ENCODE measurements at places on chromosomes 11 and 22.

- DNase-seq: no peak
These were observed 1.8 kb upstream of the RAB3IL1 start for GRCh38 chr11:61918938-61919704.

DNA sequence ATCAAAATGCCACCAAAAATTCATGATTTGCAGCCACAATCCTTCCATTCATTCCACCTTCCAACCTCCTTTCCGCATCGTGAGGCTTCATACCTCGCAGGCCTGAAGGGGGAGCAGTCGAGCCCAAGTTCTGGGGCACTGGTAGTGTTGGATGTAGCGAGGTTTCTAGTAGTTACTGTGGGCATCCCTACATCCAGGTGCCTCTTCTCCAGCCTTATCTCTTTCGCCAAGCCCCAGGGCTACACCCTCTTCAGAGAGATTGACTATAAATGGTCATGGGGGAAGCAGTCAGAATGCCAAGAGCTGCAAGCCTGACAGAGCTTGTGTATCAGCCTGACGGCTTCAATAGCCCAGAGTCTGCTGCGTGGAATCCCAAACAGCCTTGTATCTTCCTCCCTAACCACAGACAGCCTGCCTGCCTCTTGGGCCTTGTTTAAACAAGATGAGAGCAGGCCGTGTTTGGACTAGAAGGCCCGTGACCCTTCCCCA is 28.9 kb downstream of the CLMP start:
- DNase-seq: peak; percentile 51

DNA sequence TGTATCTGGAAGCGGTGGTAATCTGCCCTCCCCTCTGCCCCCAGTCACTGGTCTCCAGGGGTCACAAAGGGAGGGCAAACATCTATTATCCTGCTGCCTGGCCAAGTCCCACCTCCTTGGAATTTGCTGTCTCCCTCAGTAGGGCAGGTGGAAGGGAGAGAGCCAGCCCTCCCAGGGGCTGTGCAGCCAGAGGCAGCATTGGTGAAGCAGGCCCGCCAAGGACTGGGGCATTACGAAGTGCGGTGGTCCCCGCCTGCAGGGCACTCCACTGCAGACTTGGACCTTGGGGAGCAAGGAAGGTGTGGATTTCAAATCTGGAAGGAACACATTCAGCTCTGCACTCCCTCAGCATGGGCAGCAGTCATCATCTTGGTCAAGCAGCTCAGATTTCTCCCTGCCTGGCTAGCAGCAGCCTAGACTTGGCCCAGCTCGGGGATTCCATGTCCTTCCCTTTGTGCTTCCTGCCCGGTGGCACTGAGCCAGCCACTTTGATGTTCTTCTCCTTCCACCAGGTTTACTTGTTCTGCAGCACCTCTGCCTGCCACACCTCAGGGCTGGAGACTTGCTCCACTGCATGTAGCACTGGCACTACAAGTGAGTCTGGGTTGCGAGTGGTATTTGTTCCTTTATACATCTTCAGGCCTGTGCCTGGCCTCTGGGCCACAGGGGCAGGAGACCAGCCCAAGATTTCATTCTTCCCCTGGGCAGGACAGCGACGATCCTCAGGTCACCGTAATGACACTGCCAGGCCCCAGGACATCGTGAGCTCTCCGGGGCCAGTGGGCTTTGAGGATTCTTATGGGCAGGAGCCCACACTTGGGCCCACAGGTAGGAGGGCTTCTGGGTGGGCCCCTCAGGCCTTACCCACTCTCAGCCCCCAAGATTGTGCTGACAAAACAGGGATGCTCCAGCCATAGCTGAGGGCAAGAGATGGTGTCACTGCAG is 7.4 kb downstream of the ZP1 start:
- no peak for DNase-seq

DNA sequence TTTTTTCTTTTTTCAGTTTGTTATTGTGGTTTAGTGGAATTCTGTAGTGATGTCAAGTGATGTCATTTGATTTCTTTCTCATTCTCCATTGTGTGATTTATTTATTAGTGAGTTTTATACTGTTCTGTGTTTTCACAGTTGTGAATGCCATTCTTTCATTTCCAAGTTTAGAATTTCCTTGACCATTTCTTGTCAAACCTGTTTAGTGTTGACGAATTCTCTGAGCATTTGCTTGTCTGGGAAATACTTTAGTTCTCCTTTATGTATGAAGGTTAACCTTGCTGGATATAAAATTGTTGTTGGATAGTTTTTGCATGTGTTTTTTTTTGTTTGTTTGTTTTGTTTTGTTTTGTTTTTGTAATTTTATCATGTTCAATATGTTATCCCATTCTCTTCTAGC is 633.6 kb upstream of the FAT3 start:
- no peak for DNase-seq

DNA sequence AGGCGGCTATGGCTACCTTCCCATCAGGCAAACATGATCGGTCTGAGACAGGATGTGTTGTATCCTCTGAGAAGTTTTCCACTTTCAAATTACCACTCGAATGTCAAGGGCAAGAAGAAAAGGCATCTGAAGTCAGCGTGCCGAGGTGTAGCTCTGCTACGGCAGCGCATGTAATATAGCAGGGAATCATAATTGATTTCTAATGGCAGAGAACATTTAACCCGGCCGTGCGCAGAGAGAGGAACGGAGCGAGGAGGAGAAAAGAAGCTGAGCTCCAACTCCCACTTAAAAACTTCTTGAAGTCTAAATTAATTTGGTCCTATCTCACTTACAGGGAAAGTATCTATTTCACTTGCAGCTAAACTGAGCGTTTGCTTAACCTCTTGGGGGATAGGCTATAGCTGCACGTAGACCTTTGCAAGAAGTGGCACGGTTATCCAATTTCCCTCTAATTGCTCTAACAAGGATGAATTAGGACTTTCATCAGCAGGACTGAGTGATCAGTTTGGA is 137.3 kb upstream of the KIRREL3 start:
- DNase-seq: peak; percentile 1

GRCh38 chr11:74278721-74279161 is 32.7 kb downstream of the P4HA3 start:
- DNase-seq: peak; percentile 85

- DNase-seq: peak; percentile 39
These were observed at the start of gene MGAT3 for GRCh38 chr22:39456522-39457197. Gene MGAT3, plus strand, starts transcription at chr22:39457012. Its CDS starts 30,336 bp downstream, at chr22:39487348.

- DNase-seq: no peak
These were observed 81.2 kb downstream of the WNT11 start for GRCh38 chr11:76124905-76125770.

DNA sequence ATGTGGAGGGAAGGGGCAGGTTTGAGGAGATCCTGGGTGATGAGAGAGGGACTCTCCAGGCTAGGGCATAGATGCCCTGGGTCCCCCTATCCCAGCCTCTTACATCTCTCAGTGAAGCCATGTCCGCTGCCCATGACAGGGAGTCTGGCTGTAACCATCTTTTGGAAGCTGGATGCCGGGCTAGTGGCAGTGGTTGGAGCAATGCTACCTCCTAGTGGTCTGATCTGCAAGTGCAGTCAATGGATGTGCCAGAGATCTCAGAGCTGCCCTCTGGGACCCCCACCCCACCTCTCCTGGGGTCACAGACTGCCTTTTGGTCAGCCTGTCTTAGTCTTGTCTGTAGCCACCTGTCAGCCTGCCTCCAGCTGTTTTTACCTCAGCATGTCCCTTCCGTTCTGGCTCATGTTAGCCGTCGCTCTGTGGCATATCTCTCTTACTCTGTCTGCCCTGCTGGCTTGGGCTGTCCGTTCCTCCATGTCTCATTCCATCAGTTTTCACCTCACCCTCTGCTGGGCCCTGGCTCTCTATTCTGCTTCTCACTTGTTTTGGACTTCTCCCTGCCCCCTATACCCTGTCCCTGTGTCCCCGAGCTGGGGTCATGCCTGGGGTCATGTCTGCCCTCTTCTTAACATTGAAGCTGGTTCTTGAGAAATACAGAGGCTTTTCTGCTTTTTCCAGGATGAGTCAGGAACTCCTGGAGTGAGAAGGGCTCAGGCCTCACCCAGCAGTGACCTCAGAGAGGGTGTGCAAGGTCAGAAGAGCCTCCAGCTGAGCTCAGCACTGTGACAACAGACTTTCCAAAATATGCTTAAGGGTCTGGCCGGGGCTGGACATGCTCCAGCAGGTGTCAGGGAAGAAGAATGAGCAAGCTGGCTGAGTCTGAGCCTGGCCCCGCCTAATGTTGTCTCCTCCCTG is 52.0 kb upstream of the THY1 start:
- peak; percentile 91 for DNase-seq

GRCh38 chr11:74476536-74476935 is 9.2 kb upstream of the KCNE3 start:
- DNase-seq: no peak

DNA sequence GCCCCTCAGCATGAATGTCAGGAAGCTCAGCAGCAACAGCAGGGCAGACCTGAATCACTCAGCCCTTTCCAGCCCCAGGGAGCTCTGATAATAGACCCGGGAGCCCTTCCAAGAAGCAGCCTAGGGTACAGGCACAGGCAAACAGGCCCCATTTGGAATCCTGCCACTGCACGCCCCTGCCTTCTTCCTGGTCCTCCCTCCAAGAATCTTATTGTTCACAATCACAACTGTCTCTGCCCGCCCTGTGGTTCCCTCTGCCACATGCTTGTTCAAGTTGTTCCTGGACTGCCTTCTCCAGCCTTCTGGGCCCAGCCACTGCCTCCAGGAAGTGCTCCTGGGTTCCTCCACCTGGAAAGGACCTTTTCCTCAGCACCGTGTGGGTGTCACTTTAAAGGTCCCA is 54.6 kb downstream of the LRRC32 start:
- peak; percentile 56 for DNase-seq

DNA sequence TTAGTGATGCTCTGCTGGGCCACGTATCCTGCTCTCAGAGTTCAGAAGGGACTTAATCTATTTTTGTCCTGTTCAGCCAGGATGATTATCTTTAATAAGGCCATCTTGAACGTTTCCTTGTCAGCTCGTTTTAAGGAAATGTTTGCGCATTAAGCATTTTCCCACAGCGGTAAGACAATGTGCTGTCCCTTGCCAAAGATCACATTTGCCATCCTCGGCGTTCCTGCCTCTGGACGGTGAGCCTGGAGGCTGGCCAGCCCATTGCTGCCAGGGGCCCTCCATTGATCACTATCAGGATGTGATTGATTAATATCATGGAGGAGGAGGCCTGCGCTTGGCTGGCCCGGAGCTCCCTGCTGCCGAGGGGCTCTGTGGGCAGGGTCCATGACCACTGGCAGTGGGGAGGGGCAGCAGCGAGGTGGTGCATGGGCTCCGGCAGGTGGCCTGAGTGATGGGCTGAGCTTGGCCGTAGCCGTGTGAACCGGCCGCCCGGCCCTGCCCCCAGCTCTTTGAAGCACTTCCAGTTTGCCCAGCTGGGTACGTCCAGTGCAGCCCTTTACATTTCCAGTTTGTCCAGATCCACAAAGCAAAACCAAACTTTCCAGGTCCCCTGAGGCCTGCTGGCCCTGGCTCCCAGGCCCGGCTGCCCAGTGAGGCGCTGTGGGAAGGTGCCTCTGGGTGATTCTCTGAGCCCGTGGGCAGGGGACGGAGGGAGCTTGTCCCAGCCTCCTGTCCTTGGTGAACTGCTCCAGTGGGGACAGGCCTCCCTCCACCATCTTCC is 49.5 kb upstream of the SMIM38 start:
- DNase-seq: no peak

DNA sequence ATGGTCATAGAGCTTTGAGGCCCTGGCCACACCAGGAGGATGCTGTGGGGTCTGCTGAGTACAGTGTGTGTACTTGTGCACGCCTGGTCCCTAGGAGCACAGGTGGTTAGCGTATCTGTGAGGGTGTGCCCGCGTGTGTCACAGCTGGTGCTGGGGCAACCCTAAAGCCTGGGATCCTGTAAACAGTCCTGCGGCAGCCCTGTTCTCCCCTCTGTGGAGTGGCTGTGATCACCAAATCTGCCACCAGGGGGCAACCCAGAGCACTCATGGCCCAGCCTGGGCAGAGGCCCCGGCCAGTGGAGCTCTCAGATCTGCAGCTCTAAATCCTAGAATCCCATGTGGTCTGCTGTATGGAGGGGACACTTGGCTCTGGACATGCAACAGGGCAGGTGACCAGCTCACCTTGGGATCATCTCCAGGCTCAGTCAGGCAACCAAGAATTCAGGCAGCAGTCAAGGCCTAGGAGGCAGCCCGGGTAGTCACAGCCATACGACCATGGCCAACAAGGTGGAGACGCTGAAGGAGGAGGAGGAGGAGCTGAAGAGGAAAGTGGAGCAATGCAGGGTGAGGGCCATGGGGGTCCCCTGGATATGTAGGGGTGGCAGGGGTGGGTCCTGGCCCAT is 3.9 kb downstream of the SH3BP1 start:
- DNase-seq: peak; percentile 89

DNA sequence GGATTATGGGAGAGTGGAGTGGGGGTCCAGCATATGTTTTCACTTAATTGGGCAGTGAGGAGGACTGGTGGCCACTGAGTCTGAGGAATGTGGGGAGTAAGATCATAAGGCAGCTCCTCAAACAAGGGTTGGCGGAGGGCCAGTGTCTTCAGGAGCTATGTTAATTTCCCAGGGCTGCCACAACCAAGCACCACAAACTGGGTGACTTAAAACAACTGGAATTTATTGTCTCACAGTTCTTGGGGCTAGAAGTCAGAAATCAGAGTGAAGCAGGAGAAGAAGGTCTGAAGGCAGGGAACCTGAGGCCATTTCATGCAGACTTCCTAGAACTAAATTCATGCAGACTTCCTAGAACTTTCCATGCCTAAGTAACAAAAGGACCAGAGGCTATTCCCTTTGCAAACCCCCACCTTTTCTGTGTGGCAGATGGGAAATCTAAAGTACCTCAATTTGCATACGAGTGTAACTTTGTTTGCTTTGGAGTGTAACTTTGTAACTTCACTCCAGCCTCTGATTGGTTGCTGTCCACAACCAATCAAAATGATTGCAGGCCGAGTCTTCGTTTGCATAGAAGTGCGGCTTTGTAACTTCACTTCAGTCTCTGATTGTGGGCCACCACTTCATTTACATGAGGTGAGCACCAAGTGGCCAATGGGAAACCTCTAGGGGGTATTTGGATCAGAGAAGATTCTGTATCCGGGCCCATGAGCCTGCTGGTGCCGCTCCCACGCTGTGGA is 50.5 kb upstream of the ZBED5 start:
- DNase-seq: peak; percentile 77

- DNase-seq: no peak
These were observed 11.4 kb downstream of the SEC14L6 start for GRCh38 chr22:30535182-30535581.

DNA sequence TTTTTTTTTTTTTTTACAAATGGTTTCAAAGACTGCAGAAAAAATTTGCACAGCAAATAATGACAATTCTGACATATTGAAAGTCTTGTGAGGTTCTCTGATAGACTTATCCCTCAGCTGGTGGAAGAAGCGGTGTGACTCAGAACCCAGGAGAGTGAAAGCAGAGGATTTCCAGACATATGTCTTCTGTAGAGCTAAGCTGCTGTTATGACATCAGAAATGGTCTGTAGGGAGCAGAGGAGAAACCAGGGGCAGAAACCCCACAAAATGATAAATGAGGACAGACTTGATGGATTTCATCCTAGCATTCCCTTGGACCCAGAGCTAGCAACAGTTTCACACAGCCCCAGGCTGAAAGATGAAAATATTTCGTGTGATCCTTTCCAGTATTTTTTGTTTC is 582.6 kb downstream of the METTL15 start:
- peak; percentile 55 for DNase-seq

DNA sequence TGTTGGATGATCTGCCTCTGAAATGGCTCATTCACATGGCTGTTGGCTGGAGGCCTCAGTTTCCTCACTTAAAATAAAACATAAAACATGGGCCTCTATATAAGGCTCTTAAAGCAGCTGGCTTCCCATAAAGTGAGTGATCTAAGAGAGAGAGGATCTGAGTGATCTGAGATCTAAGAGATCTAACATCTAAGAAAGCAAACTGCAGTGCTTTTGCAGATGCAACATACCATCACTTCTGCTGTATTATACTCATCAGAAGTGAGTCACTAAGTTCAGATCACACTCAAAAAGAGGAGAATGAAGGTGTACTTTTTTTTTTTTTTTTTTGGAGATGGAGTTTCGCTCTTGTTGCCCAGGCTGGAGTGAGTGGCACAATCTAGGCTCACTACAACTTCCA is 18.1 kb upstream of the HSPA8 start:
- no peak for DNase-seq
